Activated naive CD8-positive, alpha-beta T cell treated with anti-CD3 and anti-CD28 coated beads, Interleukin-2, amount 10 ng/mL, durations not matched to agents 7 days and 5 days (primary cell): ENCODE measurements at places on chromosomes 2 and 18. TPM values are rescaled to one million over a fixed set of nuclear protein-coding genes. Genes with fewer than 3 reads are reported as not detected.

Gene ALPG
- total RNA-seq = not detected

Gene TUBB6
- total RNA-seq = 13.3 TPM

Gene ANKRD62
- not detected for total RNA-seq

- H3K4me3 ChIP-seq = no peak overlapping the region
- H3K27ac ChIP-seq = no peak overlapping the region
- H3K36me3 ChIP-seq = no peaks in the 10 kb centered on the region
- no peaks in the 10 kb centered on the region for H3K4me1 ChIP-seq
- DNase-seq = no peak
- H3K27me3 ChIP-seq = no peaks in the 10 kb centered on the region
These were observed 682.4 kb upstream of the TMEFF2 start for GRCh38 chr2:192877159-192877558.

GRCh38 chr2:208012449-208012848, 12.9 kb downstream of the PLEKHM3 start:
- no peaks in the 10 kb centered on the region for H3K36me3 ChIP-seq
- H3K27ac ChIP-seq = no peak overlapping the region
- H3K4me1 ChIP-seq = peaks cover 13% of the 10 kb centered on the region
- no peak for DNase-seq
- no peak overlapping the region for H3K4me3 ChIP-seq

GRCh38 chr2:168475636-168476035, 19.6 kb downstream of the CERS6 start:
- H3K27ac ChIP-seq = no peak overlapping the region
- H3K4me3 ChIP-seq = no peak overlapping the region
- H3K27me3 ChIP-seq = no peaks in the 10 kb centered on the region
- H3K36me3 ChIP-seq = peaks cover 26% of the 10 kb centered on the region
- no peak for DNase-seq
- peaks cover 9% of the 10 kb centered on the region for H3K4me1 ChIP-seq

- H3K4me3 ChIP-seq = no peak overlapping the region
- no peak for DNase-seq
- no peak overlapping the region for H3K27ac ChIP-seq
These were observed 1120.8 kb upstream of the TMEFF2 start for GRCh38 chr2:193315428-193316091.

GRCh38 chr2:150885236-150885635, 376.4 kb downstream of the RBM43 start:
- no peaks in the 10 kb centered on the region for H3K27me3 ChIP-seq
- no peaks in the 10 kb centered on the region for H3K36me3 ChIP-seq
- DNase-seq = no peak
- no peak overlapping the region for H3K4me3 ChIP-seq

Gene PAX3
- not detected for total RNA-seq

DNA sequence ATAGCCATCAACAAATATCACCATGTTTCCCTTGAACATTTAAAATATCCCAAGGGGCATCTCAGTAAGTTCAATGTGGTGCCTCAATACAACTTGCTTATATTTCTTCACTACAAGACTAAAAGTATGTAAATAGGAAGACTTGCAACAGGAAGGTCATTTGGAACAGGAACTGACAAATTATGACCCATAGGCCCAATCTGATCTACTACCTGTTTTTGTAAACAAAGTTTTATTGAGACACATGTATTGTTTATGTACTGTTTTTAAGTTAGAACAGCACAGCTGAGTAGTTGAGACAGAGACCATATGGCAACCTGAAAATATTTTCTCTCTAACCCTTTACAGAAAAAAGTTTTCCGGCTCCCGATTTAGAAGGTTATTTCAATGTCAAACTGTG, 154.8 kb upstream of the TFPI start:
- H3K36me3 ChIP-seq = no peaks in the 10 kb centered on the region
- no peak overlapping the region for H3K27ac ChIP-seq
- DNase-seq = no peak
- no peaks in the 10 kb centered on the region for H3K4me1 ChIP-seq
- H3K4me3 ChIP-seq = no peak overlapping the region
- no peaks in the 10 kb centered on the region for H3K27me3 ChIP-seq

Gene AKAIN1
- not detected for total RNA-seq

- DNase-seq = no peak
- H3K4me3 ChIP-seq = no peak overlapping the region
- no peak overlapping the region for H3K27ac ChIP-seq
- no peaks in the 10 kb centered on the region for H3K36me3 ChIP-seq
These were observed 72.1 kb downstream of the WDSUB1 start for GRCh38 chr2:159214325-159214865.

GRCh38 chr2:65489269-65489668, 56.9 kb upstream of the SPRED2 start:
- no peaks in the 10 kb centered on the region for H3K4me1 ChIP-seq
- peaks cover 6% of the 10 kb centered on the region for H3K27me3 ChIP-seq
- H3K36me3 ChIP-seq = no peaks in the 10 kb centered on the region
- no peak overlapping the region for H3K4me3 ChIP-seq
- H3K27ac ChIP-seq = no peak overlapping the region

Gene UGT1A10
- total RNA-seq = not detected

DNA sequence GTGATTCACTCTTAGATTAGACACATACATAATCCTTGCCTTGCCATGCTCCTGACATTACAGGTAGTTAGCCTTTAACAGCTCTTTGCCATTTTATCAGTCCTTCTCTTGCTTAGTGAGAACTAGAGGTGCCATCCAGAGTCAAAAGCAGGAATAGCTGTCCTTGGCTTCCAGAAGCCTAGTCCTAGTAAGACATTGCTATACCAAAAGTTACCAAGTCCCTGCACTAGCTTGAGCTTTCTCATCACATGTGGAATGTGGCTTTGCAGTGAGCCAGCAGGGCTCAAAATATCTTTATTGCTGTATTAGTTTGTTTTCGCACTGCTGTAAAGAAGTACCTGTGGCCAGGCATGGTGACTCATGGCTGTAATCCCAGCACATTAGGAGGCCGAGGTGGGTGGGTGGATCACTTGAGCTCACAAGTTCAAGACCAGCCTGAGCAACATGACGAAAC, 104.7 kb upstream of the NOSTRIN start:
- H3K4me1 ChIP-seq = no peaks in the 10 kb centered on the region
- H3K27me3 ChIP-seq = no peaks in the 10 kb centered on the region
- H3K27ac ChIP-seq = no peak overlapping the region
- no peak for DNase-seq

GRCh38 chr18:57410749-57411148, 24.4 kb upstream of the ONECUT2 start:
- no peak overlapping the region for H3K4me3 ChIP-seq
- H3K27me3 ChIP-seq = peaks cover 14% of the 10 kb centered on the region
- H3K4me1 ChIP-seq = no peaks in the 10 kb centered on the region
- no peak for DNase-seq
- no peaks in the 10 kb centered on the region for H3K36me3 ChIP-seq
- H3K27ac ChIP-seq = no peak overlapping the region
